ENCODE measurements at places on chromosomes 6 and 20.

GRCh38 chr6:163950159-163950558, 535.6 kb downstream of the QKI start:
- DNase-seq, result no peak

DNA sequence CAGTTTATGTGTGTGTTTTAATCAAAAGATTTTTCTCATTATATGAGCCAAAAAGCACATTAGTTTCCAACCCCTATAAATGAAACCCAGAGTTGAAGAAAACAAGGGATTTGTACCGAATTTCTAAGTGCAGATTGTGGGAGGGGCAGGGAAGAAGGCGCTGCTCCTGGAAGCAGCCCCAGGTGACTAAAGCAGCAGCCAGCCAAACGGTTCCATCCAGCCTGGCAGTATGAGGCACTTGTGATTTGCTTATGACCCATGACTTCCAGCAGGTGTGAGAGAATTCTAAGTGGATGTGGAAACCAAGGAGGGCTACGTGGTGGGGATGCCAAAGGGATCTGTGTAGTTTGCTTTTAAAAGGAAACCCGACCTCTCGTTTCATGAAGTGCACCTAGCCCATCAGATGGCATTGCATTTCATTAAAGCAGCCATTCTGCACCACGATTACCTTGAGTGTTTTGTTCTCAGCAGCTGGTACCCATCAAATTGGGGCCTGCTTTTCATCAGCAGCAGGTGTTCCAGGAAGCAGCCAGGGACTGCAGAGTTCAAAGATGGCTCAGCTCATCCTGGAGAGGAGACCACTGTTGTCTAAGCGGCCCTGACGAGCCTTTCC, 79.1 kb downstream of the DTD1 start:
- DNase-seq, result no peak

GRCh38 chr6:144065213-144065660, 30.1 kb downstream of the SF3B5 start:
- peak; percentile 70 for DNase-seq

DNA sequence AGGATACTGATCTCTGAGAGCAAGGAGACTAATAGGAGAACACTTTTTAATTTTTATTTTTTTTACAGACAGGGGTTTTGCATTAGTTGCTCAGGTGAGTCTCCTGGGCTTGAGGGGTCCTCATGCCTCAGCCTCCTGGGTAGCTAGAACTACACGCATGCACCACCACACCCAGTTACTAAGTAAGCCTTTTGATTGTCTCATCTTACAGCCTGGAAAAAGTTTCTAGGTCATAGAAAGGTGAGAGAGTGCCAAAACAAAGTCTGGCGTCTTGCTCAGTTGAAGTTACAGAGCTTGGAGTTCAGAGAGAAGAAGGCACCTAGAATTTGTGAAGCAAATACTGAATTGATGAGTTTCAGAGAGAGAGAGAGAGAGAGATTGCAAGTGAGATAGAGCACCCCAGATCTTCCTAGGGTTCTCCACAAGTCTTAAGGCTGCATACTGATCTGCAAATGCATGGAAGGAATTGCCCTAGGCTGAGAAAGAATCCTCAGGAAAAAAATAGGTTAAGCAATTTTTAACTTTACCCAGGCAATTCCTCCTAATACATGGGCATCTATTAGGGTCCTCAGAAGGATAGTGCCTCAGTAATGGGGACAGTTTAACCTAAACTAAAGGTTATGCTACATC, 37.6 kb upstream of the PHIP start:
- no peak for DNase-seq

GRCh38 chr6:144978208-144978607, 693.1 kb downstream of the UTRN start:
- DNase-seq, result no peak

DNA sequence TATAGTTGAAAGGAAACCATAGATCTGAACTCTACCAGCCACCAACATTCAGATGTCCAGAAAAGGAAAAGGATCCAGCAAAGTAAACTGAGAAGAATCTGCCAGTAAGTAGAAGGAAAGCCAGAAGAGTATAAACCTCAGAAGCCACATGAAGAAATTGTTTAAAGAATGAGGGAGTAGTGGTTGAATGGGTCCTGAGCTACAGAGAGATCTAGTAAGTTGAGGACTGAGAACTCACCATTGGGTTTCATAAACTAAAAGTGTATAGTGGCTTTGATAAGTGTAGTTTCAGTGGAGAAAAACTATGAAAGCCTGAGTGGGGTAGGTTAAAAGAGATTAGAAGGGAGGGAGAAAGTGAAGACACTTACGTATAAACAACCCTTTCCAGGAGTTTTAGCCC, 32.0 kb upstream of the SUMO4 start:
- DNase-seq, result no peak

DNA sequence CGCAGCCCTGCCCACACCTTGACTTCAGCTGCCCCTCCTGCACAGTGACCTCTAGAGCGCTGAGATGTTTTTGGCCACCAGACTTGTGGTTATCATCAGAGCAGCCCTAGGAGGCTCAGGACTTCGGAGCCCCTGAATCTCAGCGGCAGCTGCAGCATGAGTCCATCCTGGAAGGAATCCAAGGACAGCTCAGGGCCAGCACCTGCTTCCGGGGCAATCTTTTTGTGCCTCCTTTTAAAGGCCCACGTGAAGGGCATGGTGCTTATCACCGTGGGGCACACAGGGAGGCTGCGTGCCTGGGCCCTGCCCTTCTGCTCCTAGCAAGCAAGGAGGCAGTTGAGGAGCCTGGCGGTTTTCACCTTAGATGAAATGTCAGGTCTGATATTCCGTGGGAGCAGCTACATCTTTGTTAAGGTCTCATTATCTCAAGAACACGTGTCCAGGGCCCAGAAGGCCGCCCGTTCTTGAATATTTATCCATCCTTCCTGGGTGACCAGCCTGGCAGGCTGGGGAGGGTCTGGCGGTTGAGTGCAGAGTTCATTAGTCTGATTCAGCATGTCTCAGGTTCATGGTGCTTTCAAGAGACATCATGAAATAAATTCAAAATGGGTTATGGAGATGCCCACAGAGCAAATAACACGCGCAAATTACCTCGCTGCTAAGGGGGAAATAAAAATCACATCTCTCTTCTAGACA, 392.4 kb downstream of the TAF4 start:
- DNase-seq, result no peak

- no peak for DNase-seq
Measured at GRCh38 chr20:2745060-2745910, 52.7 kb downstream of the EBF4 start.

DNA sequence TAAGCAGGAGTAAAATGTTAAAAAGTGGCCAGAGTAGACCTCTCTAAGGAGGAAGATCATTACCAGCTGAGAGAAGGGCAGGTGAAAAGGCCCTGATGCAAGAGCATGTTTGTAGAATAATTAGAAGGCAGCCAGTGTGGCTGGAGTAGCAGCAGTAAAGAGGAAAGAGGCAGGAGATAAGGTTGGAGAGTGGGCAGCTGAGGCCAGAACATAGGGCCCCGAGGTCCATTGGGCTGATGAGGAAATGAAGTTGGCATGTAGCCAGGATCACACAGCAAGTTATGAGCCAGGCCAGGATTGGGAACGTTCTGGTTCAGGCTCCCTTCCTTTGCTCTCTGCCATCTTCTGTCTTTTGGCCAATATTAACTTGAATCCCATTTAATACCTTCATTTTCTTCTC, 51.6 kb downstream of the RALY start:
- DNase-seq, result no peak

GRCh38 chr6:38163186-38164130, 343.9 kb downstream of the ZFAND3 start:
- no peak for DNase-seq

GRCh38 chr6:77454386-77454785, 8.9 kb downstream of the HTR1B start:
- DNase-seq, result no peak

DNA sequence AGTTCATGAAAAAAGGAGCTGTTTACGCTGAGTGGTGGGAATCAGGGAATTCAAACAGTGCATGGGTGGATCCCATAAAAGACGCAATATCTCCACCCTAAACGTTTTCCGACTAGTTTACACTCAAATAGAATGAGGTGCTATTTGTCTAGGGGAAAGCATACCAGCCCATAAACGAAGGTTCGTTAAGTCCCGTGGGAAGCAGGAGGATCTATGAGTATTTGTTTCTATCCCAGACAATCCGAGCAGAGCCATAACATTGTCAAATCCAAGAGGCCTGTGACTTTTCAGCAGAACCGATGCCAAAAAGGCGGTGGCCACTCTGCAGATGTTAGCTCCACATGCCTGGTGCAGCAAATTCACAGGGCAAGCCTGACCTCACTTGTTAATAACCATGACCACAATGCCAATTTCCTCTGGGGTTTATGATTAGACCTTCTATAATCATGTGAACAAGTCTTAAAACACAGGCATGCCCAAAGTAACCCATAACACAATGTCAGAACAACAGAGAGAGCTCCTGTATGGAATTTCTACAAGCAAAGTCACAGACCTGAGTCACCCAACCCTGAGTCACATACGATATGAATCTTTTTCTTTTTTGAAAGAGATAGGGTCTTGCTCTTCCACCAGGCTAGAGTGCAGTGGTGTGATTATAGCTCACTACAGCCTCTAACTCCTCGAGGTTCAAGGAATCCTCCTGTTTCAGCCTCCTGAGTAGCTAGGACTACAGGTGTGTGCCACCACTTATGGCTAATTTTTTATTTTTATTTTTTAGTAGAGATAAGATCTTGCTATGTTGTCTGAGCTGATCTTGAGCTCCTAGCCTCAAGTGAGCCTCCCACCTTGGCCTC, 123.3 kb downstream of the KIF13A start:
- DNase-seq, result peak; percentile 42

GRCh38 chr20:24892522-24892921, 56.5 kb upstream of the CST7 start:
- DNase-seq, result no peak

GRCh38 chr6:109526905-109527628, 44.0 kb upstream of the ZBTB24 start:
- peak; percentile 22 for DNase-seq

GRCh38 chr6:43883847-43884651, 114.0 kb downstream of the VEGFA start:
- DNase-seq, result no peak

DNA sequence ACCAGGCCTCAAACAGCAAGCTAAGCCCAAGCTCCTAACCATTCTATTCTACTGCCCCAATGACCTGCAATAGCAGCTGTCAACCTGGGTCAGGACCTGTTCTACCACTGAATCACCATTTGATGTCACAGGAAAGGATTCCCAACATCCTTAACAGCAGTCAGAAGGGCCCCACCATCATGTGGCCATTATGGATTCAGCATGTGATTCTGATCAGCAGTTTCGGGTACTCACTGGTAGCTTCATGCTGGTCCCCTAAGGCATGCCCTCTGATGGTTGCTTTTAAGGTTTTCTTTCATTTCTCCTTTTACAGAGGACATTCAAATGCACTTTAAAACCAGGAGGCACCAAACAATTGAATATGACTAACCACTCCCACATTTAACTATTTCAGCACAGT, 37.3 kb upstream of the MAP7 start:
- DNase-seq, result no peak
